Aorta (tissue), 5 donors: ENCODE measurements at places on chromosomes 4 and X. TPM values are rescaled to one million over a fixed set of nuclear protein-coding genes. Genes with fewer than 3 reads are reported as not detected.

UCHL1 gene
- 85.1 TPM for polyA plus RNA-seq

SLC9A7 gene
- polyA plus RNA-seq = 0.38 TPM

VCX3A gene
- not detected for polyA plus RNA-seq

SH3D19 gene
- polyA plus RNA-seq = 44.1 TPM
